ENCODE measurements at places on chromosomes 7 and 10.

DNA sequence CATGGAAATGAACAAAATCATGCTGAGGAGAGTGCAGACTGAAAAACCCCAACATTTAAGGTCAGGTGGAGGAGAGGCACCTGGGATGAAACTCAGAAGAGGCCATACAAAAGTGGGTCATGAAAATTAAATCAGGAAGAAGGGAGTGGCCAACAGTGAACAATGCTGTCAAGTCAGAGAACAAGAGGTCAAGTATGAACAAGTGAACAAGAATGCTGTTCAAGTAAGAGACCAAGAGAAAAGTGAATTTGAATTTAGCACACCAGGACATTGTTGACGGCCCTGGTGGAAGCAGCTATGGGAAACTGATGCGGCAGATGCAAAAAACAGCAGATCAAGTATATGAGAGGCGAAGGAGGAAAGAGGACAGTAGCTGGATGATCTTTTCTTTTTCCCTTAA, 7.9 kb downstream of the CEP41 start:
- no peak for DNase-seq

DNA sequence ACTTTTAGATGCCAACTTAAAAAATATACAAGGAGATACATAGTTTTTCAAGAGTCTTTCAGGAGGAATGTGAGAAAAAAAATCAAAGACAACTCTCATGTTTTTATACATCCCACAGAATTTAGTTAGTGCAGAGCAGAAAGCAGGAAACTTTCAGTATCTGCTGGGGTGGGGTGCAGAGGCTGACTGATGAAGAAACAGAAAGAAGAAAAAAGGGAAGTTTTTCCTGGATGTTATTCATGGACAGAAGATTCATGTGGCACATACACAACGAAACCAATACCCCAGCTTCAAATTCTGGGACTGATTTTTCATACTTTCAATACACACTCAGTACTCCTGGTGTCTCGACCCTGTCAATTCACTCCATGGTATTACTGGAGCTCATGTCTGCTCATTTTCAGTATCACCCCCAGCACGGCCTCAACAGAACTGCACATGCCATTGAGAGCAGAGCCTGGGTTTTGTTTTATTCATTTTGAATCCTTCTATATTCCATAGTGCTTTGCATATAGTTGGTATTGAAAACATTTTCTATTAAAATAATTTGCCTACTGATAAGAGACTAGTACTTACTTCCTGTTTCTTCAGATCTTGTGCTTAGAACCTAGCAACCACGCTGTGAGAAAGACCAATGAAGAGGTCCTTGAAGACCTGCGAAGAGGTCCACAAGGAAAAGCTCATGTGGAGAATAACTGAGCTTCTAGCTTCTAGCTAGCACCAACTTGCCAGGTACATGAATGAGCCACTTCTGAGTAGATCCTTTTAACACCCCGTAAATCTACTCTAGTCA, 49.0 kb downstream of the NDUFB2 start:
- no peak for DNase-seq

GRCh38 chr10:20954519-20954918, 57.4 kb upstream of the NEBL start:
- DNase-seq: no peak

DNA sequence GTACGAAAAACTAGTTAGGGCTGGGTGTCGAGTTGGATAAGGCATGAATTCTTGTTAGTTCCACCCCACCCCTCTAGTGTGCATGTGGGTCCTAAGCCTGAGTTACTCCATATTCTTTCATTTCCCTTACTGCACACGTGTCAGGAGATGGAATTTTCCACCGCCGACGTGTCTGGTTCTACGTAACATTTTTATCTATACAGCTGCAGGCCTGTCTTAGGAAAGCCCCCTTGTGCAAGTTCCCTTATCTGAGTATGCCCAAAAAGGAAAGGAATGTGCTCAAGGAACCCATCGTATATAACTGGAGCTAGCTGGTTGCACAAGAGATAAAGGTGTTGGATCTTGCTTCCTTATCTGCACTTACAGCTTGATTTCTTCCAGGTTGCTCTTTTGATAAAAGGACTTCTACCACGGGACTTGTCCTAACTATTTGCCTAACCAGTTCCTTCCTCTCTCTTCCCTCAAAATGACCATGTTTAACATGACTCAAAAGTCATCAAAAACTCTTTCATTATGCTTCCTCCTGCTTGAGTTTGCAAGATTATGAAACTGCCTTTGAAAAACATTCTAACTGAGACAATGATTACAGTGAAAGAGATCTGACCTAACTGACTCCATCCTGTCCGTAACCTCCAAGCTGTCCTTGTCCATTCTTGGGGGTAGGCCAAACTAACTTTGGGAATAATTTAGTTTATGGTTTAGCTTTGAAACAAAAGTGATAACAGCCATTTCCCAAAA, 181.4 kb downstream of the AKR1D1 start:
- DNase-seq: no peak

- no peak for DNase-seq
Observed at GRCh38 chr10:126917375-126917774, 12.1 kb downstream of the DOCK1 start.

Measured in activated CD8-positive, alpha-beta memory T cell treated with anti-CD3 and anti-CD28 coated beads for 24 hours (primary cell).